ENCODE measurements at places on chromosomes 7 and 10. TPM values are rescaled to one million over a fixed set of nuclear protein-coding genes. Genes with fewer than 3 reads are reported as not detected.

DNA sequence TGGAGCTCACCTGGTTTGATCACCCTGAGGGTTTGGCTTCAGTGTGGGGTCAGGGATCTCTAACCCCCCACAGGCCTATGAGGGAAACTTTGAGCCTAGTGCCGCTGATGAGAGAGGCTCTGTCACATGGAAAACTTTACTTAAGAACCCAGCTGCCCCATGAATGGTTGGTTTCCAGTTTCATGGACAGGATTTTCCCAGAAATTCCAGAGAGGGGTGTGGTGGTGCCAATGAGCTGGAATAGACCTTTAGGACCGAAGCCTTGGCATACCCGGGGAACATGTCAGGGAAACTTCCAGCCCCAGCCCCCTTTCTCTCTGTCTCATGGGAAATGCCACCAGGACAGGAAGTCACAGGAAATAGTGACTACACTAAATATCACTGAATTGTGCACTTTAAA is 36.9 kb downstream of the AKR1B1 start:
- DNase-seq = no peak

Gene RPEL1
- not detected for total RNA-seq

GRCh38 chr7:129782818-129783583 is 169.8 kb downstream of the UBE2H start:
- no peak for DNase-seq

DNA sequence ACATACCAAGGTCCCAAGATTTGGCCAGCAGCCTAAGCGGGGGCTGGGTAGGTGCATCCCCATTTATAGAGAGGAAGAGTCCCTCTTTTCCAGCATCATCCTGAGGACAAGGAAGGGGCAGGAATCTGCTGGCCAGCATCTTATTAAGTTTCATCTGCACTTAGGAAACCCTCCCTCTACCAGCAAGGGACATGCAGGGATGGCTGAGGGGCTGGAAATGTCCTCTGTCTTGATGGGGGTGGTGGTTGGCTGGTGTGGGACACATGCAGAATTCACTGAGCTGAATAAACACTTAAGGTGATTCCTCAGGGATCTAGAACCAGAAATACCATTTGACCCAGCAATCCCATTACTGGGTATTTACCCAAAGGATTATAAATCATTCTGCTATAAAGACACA is 42.1 kb downstream of the NOD1 start:
- no peak for DNase-seq

DNA sequence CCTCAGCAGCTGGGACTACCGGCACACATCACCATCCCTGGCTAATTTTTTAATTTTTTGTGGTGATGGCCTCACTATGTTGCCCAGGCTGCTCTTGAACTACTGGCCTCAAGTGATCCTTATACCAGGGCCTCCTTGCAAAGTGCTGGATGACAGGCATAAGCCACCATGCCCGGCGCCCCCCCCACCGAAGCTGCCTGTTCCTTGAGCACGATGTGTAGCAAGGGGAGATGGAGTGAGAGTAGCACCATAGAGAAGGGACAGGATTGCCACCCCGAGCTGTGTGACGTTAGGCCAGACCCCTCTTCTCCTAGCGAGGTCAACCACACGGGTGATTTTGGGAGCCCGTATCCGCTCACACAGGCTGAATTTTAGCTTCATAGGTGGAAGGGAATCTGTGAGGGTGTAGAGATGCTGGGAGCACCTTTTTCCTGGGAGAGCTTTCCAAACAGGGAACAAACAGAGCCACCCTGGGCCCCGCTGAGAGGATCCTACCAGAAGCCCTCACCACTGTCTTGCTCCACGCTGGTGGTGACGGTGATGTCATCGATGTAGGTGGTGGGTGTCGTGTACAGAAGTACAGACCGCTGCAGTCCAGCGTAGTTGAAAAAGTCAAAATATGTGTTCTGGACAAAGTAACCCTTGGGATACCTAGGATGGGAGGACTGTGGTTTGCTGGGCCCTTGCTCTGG is 3.0 kb downstream of the GUSB start:
- no peak for DNase-seq

GRCh38 chr7:105321754-105322455 is 66.8 kb downstream of the SRPK2 start:
- no peak for DNase-seq

DNA sequence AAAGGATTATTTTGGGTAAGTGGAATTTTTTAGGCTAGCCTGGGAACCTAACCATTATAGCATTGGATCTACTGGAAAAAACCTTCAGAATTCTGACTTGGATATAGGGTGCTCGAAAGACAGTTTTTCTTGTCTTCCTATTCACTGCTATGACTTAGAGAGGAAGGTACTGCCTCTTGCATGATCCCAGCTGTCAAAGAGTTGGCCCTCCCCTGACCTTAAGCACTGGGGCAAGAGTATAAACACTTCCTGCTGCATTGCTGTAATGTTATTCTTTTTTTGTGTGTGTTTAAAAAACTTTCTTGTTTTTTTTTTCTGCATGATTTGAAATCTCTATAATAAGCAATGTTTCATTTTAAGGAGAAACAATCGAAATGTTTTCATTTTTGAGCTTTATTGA is 113.0 kb downstream of the LRMDA start:
- no peak for DNase-seq

Gene TDRD1
- 0.37 TPM for total RNA-seq

Gene KLHDC10
- 20.5 TPM for total RNA-seq

GRCh38 chr10:126207851-126208250 is 180.4 kb downstream of the ADAM12 start:
- DNase-seq = no peak

DNA sequence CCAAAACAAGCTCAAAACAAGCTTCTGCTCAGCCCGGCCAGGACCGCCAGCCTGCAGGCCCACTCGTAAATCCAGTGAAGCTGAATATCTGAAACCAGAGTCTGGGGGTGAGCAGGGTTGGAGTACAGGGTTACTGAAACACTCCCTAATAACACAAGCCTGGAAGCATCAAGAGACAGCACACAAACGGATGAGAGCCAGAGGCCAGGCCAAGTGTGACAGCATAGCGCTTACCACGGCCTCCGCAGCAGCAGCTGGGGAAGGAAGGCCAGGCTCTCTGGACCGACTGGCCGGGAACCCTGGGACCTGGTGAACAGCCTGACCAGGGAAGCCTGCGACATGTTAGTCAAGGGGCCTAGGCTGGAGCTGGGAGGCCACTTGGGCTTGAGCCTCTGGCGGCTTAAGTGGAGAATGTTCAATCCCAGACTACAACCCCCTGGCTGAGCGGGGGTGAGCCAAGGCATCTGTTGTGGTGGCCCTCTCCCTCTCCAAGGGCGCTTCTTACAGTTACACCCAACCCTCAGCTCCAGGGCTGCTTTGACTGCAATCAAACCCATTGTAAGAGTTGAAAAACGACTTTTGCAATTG is 21.7 kb upstream of the RNF32 start:
- DNase-seq = no peak

GRCh38 chr7:99143521-99143852 is 421 bp downstream of the SMURF1 start:
- no peak for DNase-seq

- no peak for DNase-seq
Observed at GRCh38 chr10:74994854-74995253, 116.6 kb upstream of the SAMD8 start.

GRCh38 chr10:66307826-66308225 is 618.0 kb upstream of the LRRTM3 start:
- DNase-seq = no peak

- no peak for DNase-seq
Observed at GRCh38 chr10:54800741-54801421, at the start of gene PCDH15. TSS of gene PCDH15 (minus strand) at chr10:54801231. CDS start at chr10:54664262, 136,969 bp downstream.

Gene ITIH2
- total RNA-seq = 0.72 TPM

DNA sequence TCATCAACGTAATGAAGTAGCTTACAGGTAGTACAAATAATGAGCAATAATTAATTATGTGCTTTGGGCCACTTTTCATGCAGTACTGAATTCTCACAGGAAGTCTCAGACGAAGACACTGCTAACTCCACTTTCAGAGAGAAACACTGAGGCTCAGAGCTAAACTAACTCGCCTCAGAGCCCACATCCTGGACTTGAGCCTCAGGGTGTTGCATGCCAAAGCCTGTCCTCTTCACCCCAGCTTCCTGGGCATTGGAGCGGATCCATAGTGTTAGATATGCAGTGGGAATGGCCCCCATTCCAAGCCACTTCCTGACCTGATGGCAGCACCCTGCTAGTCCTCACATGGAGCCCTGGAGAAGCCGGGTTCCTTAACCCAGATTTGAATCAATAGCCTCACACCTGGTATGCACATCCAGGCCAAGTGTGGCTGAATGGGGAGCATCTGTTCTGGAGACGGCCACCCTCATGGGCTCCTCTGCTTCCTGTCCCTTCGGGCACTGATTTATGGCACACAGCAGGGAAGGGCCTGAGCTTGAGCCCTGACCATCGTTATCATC is 265.1 kb upstream of the ZNF32 start:
- no peak for DNase-seq

All from T-cell (primary cell).